ENCODE measurements at places on chromosomes 11 and 22.

GRCh38 chr11:18669219-18669596, 29.4 kb upstream of the TMEM86A start:
- DNase-seq, result no peak

DNA sequence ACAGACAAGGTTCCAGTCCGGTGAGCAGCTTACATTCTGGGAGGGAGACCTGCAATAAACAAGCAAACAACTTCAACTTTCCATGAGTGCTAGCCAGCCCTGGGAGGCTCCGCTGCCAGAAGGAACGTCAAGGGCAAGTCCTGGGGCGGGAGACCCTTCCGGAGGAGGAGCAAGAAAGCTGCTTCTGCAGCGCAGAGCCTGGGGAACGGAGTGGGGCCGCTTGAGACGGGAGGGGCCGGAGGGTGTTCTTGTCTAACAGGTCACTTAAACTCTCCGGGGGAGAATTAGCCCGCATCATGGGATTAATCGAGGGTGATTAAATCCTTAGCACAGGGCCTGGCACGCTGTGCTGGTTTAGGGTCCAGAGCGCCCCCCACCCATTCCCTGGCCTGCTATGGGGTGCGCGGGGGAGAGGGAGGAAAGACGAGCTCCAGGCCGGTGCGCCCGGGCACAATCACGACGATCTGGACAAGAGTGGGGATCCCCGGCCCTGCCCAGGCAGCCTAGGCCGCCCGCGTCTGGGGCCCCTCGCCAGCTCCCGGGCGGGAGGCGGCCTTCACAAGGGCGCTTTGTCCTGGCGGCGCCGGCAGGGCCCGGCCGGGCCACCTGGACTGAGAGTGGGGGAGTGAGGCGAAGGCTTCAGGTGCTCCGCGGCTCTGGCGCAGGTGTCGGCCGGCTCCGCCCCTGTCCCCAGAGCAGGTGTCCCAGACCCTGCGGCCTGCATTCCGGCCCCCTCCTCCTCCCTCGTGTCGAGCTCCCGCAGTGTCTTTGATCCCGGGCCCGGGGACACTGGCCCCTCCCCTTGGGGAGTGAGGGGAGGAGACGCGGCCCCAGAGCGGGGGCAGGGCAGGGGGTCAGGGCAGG, 663 bp upstream of the LARGE2 start:
- no peak for DNase-seq

- DNase-seq, result no peak
Measured at GRCh38 chr11:27209562-27210005, 153.4 kb downstream of the CCDC34 start.

GRCh38 chr22:40782521-40782920, 36.6 kb downstream of the SLC25A17 start:
- no peak for DNase-seq

DNA sequence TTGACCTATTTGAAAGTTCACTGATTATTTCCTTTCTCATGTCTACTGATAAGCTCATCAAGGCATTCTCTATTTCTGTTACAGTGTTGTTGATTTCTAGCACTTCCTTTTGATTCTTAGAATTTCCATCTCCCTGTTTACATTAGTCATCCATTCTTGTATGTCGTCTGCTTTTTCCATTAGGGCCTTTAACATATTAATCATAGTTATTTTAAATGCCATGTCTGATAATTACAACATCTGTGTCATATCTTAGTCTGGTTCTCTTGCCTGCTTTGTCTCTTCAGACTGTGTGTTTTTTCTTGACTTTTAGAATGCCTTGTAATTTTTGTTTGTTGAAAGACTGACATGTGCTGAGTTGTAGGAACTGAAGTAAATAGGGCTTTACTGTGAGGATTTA, 602.1 kb downstream of the SOX6 start:
- no peak for DNase-seq

- DNase-seq, result no peak
Measured at GRCh38 chr11:7605186-7605943, 67.9 kb downstream of the CYB5R2 start.

- no peak for DNase-seq
Measured at GRCh38 chr11:72637198-72637597, 37.0 kb downstream of the PDE2A start.

- no peak for DNase-seq
Measured at GRCh38 chr22:43546186-43546585, 134.4 kb downstream of the MPPED1 start.

- no peak for DNase-seq
Measured at GRCh38 chr11:35524780-35525179, 636 bp downstream of the PAMR1 start.

DNA sequence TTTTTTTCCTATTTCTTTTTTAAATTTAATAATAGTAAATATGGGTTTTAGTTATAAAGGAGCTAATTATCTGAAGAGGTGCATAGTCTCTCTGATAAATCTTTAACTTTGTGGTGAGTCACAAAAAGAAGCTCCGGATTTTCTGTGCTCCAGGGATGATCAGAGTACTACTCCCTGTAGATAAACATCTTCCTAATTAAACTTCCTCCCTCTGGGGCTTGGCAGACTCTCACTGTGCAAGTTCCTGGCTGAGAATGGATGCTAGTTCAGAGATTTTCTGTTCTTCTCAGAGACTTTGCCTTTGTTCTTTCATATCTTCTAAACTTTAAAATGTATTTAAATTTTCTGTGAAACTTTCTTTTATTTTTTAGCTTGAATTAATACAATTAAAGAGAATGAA, at the start of gene OR10G7:
OR10G7 (minus strand) TSS at position 72 of the 400 bp plus-strand sequence. CDS start 2,324 bp downstream, outside the sequence.
- no peak for DNase-seq

GRCh38 chr11:21785351-21785750, 407.5 kb upstream of the ANO5 start:
- no peak for DNase-seq

DNA sequence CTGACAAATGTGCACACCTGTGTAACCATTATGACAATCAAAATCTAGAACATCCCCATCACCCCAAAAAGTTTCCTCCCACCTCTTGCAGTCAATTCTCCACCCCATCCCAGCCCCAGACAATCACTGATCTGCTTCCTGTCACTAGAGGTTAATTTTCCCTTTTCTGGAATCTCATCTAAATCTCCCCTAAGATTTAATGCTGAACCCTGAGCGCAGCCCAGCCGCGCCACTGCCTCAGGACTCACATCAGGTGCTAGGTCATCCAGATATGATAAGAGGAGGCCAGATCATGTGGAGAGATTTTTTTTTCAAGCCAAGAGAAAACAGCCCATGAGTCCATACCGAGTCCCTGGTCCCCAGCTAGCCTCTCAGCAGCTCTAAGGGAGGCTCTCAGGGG, 4.3 kb upstream of the TMPRSS13 start:
- DNase-seq, result no peak

- no peak for DNase-seq
Measured at GRCh38 chr11:70522593-70523311, 124.4 kb downstream of the CTTN start.

DNA sequence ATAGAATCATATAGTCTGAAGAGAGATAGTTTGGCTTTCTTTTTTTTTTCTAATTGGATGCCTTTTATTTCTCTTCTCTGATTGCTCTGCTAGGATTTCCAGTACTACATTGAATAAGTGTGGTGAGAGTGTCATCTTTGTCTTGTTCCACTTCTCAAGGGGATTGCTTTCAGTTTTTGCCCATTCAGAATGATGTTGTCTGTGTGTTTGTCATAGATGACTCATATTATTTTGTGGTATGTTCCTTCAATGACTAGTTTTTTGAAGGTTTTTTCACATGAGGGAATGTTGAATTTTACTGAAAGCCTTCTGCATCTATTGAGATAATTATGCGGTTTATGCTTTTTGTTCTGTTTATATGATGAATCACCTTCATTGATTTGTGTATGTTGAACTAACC, 10.4 kb upstream of the OR4P4 start:
- DNase-seq, result no peak

DNA sequence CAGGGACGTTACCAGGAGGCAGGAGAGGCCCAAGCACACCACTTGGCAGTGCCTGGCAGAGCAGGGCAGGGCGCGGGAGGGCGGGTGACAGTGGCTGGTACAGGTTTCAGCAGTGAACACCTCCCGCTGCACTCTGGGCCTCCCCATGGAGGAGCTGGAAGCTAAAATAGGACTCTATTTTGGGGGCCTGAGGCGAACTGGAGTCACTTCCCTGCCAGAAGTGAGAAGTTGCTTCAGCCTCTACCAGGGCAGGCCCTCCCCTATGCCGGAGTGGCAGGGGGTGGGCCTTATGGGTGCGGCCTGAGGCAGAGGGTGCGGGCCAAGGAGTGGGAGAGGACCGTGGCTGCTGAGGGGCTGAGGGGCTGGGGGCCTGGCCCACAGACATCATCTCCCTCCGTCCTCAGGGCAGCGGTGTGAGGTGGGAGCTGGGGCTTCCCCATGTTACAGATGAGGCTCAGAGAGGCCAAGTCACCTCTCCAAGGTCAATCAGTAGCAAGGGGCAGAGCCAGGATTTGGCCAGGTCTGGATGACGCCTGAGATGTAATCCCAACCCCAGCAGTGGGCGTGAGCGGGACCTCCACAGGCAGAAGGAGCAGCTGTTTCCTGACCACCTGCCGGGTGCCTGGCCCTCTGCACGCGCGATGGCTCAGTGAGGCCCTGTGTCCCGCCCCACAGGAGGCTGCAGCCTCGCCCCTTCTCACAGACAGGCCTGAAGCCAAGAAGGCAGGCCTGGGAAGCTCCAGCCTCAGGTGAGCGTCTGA, 39.3 kb downstream of the KCNJ4 start:
- no peak for DNase-seq

DNA sequence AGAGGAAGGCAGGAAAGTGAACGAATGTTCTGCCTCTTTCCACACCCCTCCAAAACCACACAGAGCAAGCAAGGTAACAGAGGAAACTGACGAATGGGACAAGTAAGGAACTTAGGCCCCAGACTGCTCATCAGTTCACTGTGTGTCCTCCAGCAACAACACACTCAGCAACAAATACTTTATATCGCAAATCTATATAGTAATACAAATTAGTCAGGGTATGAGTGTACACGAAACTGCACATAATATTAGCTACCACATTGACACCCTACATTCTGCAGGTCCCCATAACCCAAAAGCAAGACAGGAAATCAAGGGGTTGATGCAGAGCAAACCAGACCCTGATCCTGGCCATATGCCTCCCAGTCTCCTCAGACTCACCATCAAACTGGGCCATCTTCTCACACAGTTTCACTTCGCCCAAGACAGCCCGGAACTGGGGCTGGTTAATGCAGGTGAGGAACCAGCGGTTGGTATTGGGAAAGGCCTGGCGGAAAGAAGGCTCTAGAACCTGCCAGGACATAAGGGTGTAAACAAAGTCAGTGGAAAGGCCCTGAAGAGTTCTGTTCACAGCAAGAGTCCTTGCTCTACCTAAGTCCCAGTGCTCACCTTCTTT, 6.6 kb downstream of the EEF1G start:
- DNase-seq, result no peak

GRCh38 chr11:11387622-11388305, 34.7 kb upstream of the CSNK2A3 start:
- DNase-seq, result no peak

DNA sequence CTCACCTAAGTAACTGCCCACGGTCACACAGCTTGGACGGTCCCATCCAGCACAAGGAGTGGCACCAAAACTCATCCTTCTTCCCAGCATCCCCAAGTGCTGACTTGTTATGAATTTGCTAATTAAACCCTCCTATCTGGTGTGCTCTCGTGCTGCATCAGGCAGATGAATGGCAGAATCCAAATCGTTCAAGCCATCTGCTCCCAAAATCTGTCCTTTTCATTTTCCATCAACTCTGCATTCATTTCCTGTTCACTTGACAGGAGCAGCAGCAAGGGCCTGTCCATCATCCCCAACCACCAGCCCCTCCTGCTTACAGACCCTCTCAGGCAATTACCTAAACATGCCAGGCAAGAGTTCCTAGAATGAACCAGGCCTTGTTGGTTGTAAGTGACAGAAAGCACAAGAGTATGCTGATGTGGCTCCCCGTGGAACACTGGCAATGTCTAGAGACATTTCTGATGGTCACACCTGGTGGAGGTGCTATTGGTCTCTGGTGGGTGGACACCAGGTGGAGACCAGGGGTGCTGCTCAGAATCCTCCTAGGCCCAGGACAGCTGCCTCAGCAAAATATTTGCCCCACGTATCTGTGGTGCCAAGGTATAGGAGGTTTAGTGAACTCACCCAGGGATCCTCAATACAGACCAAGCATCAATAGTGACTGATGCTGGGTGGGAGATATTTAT, 832.5 kb downstream of the TBC1D22A start:
- no peak for DNase-seq

DNA sequence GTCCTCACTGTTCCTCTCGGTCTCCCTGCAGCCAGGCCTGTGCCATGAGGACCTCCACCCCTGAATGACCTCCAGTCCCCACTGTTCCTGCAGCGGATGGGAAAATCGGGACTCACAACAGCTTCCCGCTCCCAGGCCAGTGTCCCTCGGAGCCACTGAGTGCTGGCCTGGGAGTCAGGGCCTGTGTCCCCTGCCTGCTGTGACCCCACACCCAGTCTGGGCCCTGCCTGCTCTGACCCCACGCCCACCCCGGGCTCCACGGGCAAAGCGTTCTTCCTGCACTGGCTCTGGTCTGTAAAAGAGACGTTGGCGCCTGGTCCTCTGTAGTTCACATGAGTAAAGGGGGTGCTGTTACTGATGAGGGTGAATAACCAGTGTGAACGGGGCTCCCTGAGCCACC, 73.0 kb upstream of the SHISAL1 start:
- DNase-seq, result no peak

DNA sequence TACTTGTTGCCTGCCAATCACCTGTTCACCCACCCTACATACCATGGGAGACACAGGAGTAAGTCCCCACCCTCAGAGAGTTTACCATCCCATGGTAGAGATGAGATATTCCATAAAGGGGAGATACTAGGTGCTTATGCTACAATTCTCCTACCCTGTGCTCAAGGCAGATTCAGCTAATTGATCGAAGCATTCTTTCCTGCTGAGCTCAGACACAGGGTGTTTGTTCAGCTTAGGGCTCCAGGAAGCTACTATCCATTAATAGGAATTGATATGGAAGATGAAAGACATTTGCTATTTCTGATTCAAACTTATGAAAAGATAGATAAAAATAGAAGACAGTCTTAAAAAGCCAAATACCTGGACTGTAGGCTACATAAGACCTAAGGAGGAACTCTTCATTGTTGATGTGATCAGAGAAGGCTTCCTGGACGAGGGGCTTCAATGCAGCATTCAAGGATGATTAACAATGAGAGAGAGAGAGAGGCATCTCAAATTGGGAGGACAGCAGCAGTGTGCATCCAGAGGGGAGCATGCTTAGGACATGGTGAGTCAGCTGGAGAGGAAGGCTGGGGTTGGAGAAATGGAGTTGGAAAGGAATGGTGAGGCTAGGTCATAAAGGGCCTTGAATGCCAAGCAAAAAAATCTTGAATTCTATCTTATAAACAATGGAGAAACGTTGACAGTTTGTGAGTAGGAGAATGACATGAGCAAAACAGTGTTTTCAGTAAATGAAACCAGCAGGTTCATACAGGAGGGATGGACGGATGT, 15.0 kb downstream of the SYT13 start:
- DNase-seq, result no peak

GRCh38 chr22:21962655-21962949, 10.0 kb upstream of the PPM1F start:
- DNase-seq, result no peak

DNA sequence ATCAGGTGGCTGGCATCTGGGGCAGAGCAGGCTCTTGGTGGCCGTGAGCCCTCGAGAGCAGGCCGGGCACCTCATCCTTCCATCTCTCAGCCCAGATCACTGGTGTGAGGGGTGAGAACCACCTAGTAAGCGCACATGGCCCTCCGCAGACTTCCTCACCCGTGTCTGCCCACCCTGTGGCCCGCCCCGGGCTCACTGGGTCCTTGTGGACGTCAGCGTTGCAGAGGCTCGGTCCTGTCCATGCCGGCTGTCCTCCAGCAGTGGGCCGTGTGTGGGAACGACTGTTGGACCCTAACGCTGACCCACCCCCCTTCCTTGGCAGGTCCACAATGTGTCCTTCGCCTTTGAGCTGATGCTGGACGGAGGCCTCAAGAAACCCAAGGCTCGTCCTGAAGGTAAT, 17.2 kb upstream of the PARVG start:
- DNase-seq, result no peak
